ENCODE measurements at places on chromosomes 7 and 10.

- no peak for DNase-seq
Observed at GRCh38 chr10:103277713-103278536, 987 bp downstream of the INA start.

DNA sequence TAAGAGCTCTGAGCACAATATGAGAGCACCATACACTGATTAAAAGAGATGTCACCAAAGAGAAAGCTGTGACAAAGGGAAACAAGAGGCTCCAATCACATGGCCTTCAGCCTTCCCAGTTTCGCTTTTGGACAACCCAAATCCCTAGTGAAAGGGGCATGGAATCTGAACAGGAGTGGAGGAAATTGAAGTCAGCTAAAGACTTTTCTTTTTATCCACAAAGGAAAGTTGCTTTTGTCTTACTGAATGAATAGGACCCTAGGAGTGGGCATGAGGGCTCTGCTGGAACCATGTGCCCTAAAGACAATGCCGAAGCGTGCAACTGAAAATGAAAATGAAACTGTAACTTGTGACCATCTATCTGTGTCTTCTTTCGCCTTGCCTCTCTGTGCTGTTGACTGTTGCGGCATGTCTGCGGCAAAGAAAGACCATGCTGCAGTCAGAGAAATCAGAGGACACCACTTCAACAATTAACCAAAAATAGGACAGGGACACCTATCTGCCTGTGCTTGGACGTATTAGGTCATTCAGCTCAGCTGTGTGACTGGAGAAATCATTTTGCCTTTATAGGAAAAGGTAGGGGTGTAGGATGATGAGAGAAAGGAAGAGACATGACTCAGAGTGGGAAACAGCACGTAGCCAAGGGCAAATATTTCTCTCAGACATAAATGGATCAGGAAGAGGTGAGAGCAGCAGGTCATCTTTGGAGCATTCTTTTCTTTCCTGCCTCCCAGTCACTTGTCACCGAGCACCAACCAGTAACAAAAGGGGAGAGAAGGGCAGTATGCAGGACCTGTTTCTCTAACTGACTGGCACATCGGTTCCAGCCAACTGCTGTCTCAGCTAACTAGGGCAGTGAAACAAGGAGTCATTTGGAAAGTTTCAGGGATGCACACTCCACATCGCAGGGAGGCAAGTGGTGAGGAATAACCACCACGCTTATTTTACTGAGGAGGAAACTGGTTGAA, 12.3 kb downstream of the CAV2 start:
- DNase-seq: no peak

DNA sequence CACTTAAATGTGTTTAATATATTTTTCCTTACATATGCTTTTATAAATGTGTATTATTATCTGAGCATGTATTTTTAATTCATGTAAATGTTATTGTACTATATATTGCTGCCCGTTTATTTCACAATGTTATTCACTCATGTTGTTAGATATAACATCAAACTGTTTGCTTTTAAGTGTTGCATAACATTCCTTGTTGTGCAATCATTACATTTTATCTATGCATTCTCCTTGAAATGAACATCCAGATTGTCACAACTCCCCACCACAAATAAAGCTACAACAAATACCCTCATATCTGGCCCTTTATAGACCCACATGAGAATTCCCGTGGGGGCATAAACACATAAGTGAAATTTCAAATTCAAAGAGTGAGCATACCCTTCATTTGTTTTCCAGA, 264.2 kb downstream of the HPSE2 start:
- DNase-seq: no peak

DNA sequence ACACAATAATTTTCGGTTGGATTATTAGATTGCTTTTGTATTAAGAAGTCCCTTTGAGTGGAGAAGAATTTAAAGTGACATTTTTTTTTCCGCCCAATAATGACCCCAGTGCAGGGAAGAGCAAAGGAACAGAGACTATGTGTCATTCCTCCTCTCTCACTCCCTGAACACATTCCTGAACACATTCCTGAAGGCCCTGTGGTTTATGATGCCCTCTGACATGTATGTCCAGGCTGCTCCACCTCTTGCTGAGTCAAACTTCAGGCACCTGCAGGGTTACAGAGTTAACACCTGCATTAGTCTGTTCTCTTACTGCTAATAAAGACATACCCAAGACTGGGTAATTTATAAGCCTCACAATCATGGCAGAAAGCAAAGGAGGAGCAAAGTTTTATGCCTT, 704.0 kb upstream of the LRRN3 start:
- no peak for DNase-seq

- no peak for DNase-seq
Observed at GRCh38 chr10:122089311-122090017, 100.5 kb downstream of the TACC2 start.

GRCh38 chr7:116468534-116468933, 31.0 kb upstream of the CAV2 start:
- DNase-seq: no peak

DNA sequence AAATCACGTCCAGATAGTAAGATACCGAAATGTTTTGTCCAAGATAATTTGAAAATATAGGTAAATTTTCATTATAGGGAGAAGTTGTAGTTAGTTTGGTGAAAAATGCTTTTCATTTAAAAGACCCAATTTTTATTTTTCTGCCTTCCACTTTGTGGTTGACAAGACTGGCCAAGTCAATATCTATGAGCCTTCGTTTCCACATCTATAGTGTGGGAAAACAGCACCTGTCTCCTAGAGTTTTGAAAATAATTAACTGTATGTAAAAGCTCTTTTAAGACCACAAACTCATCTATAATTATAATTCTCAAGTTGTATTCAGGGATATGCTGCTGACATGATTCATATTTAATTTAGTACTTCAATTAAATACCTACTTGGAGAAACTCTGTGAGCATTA, 102.8 kb downstream of the VWC2 start:
- DNase-seq: no peak

- DNase-seq: no peak
Observed at GRCh38 chr7:151694828-151695580, 175.3 kb upstream of the RHEB start.

- DNase-seq: no peak
Observed at GRCh38 chr7:144818511-144818910, 17.3 kb downstream of the TPK1 start.

DNA sequence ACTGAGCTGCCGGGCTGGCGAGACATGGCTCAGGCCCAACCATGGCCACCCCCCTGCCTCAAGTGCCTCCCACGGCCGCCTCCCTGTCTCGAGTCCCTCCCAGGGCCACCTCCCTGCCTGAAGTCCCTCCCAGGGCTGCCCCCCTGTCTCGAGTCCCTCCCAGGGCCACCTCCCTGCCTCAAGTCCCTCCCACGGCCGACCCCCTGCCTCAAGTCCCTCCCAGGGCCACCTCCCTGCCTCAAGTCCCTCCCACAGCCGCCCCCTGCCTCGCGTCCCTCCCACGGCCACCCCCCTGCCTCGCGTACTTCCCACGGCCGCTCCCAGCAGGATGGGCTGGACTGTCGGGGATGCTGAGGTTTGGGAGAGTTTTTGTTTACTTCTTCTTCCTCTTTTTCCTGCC, 462.5 kb downstream of the PTPRN2 start:
- DNase-seq: no peak

DNA sequence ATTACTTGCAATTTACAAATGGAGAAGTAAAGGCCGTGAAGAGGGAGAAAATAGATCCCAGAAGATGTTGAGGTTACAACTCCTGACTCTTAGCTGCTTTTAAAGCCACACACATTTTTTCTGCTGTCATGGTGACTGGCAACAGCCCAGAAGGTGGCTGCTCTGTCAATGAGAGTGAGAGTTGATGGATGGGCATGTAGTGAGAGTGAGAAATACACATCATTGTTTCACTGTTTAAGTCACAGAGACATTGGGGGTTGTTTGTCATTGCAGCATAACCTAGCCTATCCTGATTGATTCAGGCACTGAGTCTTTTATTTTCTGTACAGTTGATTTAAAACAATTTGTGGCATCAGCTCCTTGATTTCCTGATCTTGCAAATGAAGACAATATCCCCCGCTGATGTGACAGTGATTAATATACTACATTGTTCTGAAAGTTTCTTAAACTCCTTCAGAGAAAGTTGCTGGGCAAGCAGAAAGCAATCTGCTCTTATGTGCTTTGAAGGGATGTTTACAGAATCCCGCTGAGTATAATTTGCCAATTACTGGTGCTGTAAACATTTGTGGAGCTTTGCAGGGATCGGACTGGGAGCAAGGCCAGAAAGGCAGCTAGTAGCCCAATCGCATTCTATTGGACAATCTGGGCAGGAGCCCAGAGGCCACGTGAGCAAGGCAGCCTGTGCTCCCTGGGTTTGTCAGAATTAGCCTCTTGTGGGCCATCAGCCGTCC, 229.6 kb downstream of the PRPF18 start:
- DNase-seq: no peak
